Activated CD4-positive, alpha-beta T cell treated with anti-CD3 and anti-CD28 coated beads, Interleukin-2, amount 10 ng/mL, durations not matched to agents 7 days and 5 days (primary cell): ENCODE measurements at places on chromosomes 3 and 15.

DNA sequence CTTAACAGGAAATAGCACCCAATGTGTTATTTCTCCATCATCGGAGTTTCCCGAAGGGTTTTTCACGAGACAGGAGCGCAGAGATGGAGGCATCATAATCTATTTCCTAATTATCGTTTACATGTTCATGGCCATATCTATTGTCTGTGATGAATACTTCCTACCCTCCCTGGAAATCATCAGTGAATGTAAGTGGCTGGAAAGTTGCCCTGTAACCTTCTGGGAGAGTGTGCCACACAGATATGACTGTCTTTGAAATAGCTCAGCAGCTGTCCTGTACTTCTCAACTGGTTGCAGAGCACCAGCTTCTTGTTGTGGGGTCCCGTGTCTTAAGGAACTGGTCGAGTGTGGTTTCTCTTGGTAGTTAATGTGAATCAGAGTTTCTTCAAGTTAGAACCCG is 1.1 kb downstream of the SLC24A5 start:
- DNase-seq, result no peak

GRCh38 chr3:124800511-124801258 is 70.4 kb downstream of the UMPS start:
- no peak for DNase-seq

DNA sequence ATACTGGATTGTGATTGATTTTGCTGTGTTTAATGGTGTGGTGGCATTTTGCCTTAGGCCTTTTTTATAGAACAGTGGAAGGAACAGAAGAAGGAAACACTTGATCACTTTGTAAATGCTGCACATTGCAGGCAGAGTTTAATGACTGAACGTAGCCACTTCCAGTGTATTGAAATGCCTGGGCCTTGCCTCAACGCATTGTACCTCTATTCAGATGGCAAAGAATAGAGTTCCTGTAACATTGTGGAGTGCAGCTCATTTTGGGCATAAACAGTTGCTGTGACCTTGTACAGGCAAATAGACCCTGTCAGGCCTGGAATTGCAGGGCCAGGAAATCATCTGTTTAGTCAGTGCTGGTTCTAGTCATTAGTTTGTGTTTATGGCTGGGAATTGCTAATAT is 225.0 kb downstream of the EPHA3 start:
- no peak for DNase-seq

DNA sequence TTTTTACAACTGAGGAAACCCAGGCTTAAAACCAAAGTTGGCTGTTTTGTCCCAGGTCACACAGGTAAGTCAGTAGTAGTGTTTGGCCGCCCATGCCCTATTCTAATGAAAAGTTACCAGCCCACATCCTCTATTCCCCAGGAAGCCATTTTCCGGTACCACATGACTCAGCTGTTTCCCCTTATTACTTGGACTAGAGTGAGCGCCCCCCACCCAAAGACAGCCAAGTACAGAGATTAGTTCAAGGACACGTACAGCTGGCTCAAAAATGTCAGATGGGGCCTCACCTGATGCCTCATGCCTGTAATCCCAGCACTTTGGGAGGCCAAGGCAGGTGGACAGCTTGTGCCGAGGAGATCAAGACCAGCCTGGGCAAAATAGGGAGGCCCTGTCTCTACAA is 8.5 kb upstream of the KLHL6 start:
- no peak for DNase-seq

DNA sequence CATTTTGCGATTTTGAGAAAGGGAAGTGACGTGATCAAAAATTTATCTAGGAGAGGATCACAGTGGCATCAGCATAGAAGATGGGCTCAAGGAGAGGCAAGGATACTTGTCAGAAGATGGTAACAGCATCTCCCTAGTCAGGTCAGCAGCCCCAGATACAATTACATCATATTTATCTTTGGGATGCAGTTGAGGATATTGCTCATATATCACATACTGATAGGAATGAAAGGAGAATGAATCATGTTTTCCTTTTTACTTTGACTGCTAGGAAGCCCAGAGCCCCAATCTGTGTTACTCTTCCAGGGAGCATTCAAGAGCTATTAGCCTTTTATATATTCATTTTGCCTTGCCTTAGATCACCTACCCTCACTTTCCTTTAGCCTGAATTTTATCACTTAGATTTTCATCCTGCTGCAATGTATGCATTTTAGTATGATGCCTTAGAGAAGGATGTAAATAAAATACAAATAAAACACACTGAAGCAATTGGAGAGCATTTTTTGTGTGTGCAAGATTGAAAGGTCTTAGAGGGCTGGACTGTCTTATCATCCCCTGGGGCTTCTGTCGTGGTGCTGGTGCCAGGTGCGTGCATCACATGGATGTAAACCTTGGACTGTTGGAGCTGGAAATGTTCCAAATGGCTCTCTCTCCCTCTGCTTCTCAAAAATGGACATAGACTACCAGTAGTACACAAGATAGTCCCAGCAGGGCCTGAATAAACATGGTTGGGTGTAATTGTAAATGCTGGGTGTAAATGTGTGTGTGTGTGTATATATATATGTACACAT is 40.3 kb downstream of the CORO2B start:
- no peak for DNase-seq

- DNase-seq, result no peak
Measured at GRCh38 chr15:83112233-83112955, 4.9 kb downstream of the TM6SF1 start.

DNA sequence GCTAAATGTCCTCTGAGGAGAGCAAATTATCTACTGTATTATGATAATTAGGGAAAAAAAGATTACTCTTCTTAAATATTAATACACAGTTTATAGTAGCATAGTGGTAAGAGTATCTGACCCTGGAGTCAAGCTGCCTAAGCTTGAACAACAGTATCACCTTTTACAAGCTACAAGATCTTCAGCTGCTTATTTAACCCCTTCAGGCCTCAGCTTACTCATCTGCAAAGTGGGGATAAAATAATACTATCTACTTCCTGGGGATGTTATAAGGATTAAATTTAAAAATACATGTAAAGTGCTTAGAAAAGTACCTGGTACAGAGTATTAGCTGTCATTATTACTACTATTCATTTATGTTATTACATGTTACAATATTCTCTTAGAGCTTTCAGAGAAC is 42.0 kb downstream of the SUMF1 start:
- no peak for DNase-seq

DNA sequence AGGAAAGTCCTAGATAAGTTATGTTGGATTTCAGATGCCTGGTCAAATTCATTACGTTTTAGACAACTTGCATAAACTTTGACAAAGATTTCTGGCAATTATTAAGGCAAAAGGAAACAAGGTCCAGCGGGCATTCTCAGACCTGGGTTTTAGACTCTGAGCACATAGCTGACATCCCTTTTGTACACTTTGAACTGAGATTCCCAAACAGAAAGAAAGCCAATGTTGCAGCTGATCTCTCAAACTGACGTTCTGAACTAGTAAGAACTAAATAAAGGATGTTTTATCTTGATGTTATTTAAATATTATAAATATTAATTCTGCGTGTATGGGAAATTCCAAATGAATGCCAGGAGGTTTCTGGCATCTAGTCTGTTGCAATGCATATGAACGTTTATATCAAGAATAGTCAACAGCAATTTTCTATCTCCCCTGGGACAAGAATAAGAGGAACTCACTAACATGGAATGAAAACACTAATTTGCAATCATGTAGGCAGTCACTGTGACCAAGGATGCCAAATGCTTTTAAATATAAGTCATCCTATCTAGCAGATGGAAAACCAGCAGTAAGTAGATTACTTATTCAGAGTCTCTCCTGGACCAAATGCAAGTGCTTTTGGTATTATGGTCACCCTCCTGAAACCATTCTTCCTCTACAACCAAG is 202.1 kb downstream of the GREM1 start:
- DNase-seq, result no peak

GRCh38 chr3:9291821-9292410 is 42.5 kb upstream of the SRGAP3 start:
- no peak for DNase-seq

DNA sequence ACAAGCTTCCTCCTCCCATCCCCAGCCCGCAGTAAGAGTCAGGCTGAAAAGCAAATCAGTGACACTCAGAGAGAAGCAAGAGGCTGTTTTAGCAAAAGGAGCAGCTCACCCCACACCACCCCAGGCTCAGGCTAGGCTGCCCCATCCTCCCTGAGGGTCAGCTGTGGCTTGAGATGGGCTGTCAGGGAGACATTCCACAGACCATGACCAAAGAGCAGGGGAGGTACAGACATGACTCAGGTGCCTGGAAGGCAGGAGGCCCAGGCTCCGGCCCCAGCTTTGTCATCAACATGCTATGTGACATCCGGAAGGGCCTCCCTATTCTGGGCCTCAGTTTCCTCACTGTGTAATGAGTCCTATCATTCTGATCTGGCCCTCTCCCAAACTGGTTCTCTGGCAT is 24.7 kb downstream of the HCN4 start:
- no peak for DNase-seq

GRCh38 chr3:59782664-59783063 is 732.8 kb upstream of the CFAP20DC start:
- DNase-seq, result no peak

- no peak for DNase-seq
Measured at GRCh38 chr3:24225385-24225950, 269.2 kb downstream of the THRB start.

GRCh38 chr3:113658107-113658506 is 38.3 kb downstream of the USF3 start:
- DNase-seq, result no peak

GRCh38 chr3:53506110-53506762 is 11.8 kb downstream of the CACNA1D start:
- no peak for DNase-seq

GRCh38 chr3:141266797-141267555 is 35.4 kb downstream of the PXYLP1 start:
- DNase-seq, result peak; percentile 58

DNA sequence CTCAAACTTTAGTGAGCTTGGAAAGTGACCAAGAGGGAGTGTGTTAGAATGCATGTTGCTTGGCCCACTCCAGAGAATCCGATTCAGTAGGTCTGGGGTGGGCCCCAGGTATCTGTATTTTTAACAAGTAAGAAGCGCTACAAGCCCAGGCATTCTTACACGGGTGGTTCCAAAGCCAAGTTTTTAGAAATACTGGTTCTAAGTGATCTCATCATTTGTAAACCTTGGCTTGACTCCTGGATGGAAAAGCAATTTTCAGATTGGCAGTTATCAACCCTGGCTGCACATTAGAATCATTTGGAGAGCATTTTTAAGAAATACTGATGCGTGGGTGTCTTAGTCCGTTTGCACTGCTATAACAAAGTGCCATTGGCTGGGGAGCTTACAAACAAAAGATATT is 27.3 kb upstream of the ST8SIA2 start:
- DNase-seq, result no peak

- DNase-seq, result no peak
Measured at GRCh38 chr3:45711931-45712330, 22.7 kb downstream of the SACM1L start.

DNA sequence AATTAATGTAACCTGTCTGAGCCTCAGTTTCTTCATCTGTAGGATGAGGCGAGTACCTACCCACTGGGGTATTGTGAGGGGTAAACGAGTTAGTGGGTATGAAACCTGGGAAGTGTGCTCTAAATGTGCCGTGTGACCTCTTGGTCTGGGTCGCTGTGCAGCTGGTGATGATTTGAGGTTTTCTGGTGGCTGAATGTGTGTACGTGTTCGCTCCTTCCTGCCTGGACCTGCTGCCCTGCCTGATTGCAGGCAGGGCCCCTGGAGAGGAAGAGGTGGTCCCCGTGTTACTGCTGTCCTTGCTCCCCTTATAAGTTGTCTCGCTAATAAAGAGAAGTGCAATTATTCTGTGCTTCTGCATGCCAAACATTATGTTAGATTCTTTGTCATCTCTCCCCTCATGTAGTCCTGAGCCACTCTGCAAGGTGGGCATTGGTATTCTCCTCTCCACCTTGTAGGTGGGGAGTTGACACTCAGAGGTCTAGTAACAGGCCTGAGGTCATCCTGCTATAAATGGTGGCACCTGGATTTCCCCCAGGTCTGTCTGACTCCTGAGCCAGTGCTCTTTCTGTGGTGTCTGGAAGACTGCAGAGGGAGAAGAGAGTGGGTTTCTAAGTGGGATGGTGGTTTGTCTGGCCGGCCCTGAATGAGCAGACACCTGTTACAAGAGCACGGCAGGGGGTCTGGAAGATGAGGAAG is 15.7 kb downstream of the PDIA5 start:
- no peak for DNase-seq

- no peak for DNase-seq
Measured at GRCh38 chr3:64220161-64220914, 4.9 kb downstream of the PRICKLE2 start.

- no peak for DNase-seq
Measured at GRCh38 chr3:64111872-64112271, 88.6 kb upstream of the PSMD6 start.

- DNase-seq, result no peak
Measured at GRCh38 chr3:196757876-196758739, 18.5 kb downstream of the PAK2 start.

GRCh38 chr15:82570721-82571508 is 30.7 kb upstream of the RPS17 start:
- no peak for DNase-seq

- DNase-seq, result no peak
Measured at GRCh38 chr3:195071011-195071728, 199.8 kb downstream of the XXYLT1 start.

- no peak for DNase-seq
Measured at GRCh38 chr3:16932877-16933276, 48.1 kb downstream of the PLCL2 start.

- DNase-seq, result no peak
Measured at GRCh38 chr15:75663931-75664421, 16.3 kb downstream of the SNX33 start.

DNA sequence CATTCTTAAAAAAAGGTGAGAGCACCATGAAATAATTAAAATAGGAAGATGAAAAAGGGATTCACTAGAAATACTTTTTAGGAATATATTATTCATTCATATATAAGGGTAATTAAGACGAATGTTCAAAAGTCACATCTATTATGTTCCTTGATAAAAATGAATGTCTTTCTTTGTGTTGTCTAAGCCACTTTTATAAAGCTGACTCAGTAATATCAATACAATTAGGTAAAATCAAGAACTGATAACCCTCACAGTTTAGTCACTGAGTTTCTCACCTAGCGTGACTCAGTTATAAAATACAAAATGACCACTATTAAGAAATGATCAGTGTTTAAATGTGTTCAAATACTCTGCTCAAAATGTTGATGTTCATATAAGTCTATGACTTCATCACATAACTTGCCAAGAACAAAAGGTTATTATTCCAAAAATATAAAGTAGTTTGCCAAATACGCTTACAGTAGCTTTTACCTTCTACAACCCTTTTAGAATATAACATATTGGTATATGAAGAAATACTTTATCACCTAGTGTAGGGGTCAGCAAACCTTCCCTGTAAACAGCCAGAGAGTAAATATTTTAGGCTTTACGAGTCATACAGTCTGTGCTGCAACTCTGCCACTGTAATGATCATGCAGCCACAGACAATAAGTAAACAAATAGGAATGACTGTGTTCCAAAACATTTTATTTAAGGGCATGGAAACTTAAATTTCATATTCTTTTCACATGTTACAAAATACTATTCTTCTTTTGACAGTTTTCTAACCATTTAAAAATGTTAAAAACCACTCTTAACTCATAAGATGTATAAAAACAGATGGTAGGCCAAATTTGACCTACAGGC is 369.8 kb downstream of the TBC1D5 start:
- no peak for DNase-seq

GRCh38 chr3:178703268-178703975 is 167.2 kb downstream of the KCNMB2 start:
- DNase-seq, result no peak

GRCh38 chr3:100932491-100932890 is 60.7 kb downstream of the ABI3BP start:
- no peak for DNase-seq
